Kidney (tissue), 22 donors: ENCODE measurements at places on chromosomes 2 and 18. TPM values are rescaled to one million over a fixed set of nuclear protein-coding genes. Genes with fewer than 3 reads are reported as not detected.

ALPI gene
- polyA plus RNA-seq = 0.49 TPM

CKAP2L gene
- not detected for polyA plus RNA-seq

RNF144A gene
- polyA plus RNA-seq = 4.2 TPM

IL1RL2 gene
- 1.8 TPM for polyA plus RNA-seq

CDH2 gene
- polyA plus RNA-seq = 6.3 TPM

GKN1 gene
- not detected for polyA plus RNA-seq

CYP27C1 gene
- not detected for polyA plus RNA-seq

MREG gene
- 3.6 TPM for polyA plus RNA-seq

PLA2R1 gene
- 71.9 TPM for polyA plus RNA-seq
